ENCODE measurements at places on chromosomes 11 and 22. TPM values are rescaled to one million over a fixed set of nuclear protein-coding genes. Genes with fewer than 3 reads are reported as not detected.

The OR8D1 gene
- not detected for total RNA-seq

The MIAT gene
- total RNA-seq, result 0.30 TPM

The MRGPRE gene
- total RNA-seq, result not detected

The OR51T1 gene
- not detected for total RNA-seq

The KRTAP5-9 gene
- not detected for total RNA-seq

The UPB1 gene
- total RNA-seq, result 0.04 TPM

All from A375 (cell line).